ENCODE measurements at places on chromosomes 3 and 15.

GRCh38 chr3:126777366-126777765 lies 73.3 kb downstream of the CHCHD6 start:
- no peak for DNase-seq

- no peak for DNase-seq
Observed at GRCh38 chr3:49673121-49673714, 933 bp upstream of the APEH start.

GRCh38 chr15:78979456-78980320 lies 34.8 kb upstream of the CTSH start:
- peak; percentile 58 for DNase-seq

DNA sequence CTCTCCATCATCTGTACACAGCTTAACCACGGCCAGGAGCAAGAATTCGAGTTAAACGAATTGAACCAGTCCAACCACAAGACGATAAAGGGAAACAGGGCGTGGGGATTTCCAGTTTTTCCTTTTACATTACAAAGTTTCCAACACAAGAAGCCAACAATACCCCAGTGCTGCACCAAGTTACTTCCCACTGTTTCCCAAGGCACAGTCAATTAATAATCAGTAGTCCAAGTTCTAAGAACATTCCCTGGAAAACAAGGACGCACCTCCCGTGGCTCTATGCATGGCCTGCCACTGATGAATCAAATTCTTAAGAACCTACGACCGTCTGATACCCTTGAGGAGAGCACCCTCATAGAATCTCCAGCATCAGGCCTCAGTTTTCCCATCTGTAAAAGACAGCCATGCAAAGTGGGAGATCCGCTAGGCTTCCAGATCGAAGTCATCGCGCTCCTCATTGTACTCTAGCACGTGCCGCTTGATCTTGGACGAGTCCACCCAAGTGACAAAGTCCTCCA lies 774 bp downstream of the IMP3 start:
- DNase-seq = no peak
